ENCODE measurements at places on chromosomes 3 and 15. TPM values are rescaled to one million over a fixed set of nuclear protein-coding genes. Genes with fewer than 3 reads are reported as not detected.
A peak's percentile ranks its signal among the peaks of the same experiment; 100 is the strongest.

- DNase-seq, result no peak
Observed at GRCh38 chr3:76942101-76942500, 97.8 kb upstream of the ROBO2 start.

SLC15A2 gene
- polyA plus RNA-seq, result 0.31 TPM

RBPMS2 gene
- 1.1 TPM for polyA plus RNA-seq

- DNase-seq, result peak; percentile 61
Observed at GRCh38 chr15:66882251-66883020, 180.4 kb downstream of the SMAD6 start.

TMEM89 gene
- not detected for polyA plus RNA-seq

ARRDC4 gene
- polyA plus RNA-seq, result 10.6 TPM

PRRT3 gene
- polyA plus RNA-seq, result 4.5 TPM

ZNF774 gene
- 1.2 TPM for polyA plus RNA-seq

GRCh38 chr15:35308802-35309201 lies 223.7 kb upstream of the NANOGP8 start:
- peak; percentile 95 for DNase-seq

STAB1 gene
- polyA plus RNA-seq, result 0.09 TPM

GRCh38 chr3:122776675-122777468 lies 16.8 kb downstream of the HSPBAP1 start:
- DNase-seq, result no peak

CLSTN2 gene
- 1.3 TPM for polyA plus RNA-seq

DNA sequence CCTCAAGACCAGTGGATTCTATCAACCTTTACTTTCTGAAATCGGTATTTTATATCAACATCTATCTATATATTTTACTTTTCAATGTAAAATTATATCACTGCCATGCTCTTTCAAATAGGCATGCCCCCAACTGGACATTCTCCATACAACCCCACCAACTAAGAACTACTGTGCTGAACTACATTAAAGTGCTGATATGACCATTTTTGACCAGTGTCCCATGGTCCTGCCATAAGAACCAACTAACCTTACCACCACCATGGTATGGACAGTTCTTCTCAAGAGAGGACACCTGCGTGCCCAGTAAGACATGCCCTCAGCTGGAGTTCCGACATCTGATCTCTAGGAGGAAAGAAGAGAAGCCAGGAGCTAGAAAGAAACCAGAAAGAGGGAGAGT lies 15.6 kb downstream of the POMGNT2 start:
- no peak for DNase-seq

DNA sequence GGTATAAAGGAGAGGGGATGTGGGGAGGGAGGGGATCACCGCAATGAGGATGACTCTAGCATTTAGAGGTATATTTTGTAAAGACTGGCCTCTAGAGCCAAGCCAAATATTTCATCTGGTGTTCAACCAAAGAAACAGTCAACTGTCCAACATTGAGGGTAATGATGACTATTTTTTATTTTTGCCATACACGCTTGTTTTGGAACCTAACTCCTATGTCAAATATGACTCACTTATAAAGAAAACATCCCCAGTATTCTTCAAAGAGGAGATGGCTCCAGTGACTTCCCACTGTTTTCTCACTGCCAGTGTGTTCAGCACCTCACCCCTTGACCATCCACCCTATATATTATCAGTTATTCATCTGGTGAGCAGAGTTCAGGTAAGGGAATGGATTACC lies 77.3 kb downstream of the WNT5A start:
- DNase-seq, result no peak

DNA sequence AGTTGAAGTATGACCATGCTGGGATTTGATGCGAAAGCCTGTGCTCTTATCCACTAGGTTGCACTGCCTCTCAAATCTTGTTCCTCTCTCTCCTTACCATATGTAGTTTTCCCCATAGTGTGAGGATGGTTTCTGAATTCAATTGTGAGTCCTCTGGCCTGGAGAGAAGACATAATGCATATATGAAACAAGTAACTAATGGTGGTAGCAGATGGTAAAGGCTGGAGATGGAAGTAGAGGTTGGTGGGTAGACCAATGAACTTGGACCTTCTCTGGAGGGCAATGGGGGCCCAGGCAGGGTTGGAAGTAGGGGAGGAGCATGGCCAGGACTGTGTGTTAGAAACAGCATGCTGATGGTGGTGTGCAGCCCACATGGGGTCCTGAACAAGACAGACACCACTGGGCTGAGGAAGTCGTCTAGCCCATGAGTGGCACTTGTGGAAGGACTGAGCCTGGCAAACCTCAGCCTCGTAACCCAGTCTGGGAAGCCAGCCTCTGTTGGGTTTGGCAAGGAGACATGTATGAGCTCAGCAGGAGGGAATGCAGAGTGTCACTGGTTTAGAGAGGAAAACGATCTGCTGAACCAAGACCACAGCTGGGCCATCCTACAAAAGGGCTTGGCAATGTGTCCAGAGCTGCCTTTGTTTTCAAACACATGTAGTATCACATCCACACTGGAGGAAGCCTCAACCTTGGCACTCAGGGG lies 18.5 kb upstream of the LMCD1 start:
- peak; percentile 99 for DNase-seq

ALDH1A3 gene
- 4.2 TPM for polyA plus RNA-seq

- DNase-seq, result no peak
Observed at GRCh38 chr15:35330916-35331315, 215.0 kb downstream of the DPH6 start.

SLC9C1 gene
- not detected for polyA plus RNA-seq

DNA sequence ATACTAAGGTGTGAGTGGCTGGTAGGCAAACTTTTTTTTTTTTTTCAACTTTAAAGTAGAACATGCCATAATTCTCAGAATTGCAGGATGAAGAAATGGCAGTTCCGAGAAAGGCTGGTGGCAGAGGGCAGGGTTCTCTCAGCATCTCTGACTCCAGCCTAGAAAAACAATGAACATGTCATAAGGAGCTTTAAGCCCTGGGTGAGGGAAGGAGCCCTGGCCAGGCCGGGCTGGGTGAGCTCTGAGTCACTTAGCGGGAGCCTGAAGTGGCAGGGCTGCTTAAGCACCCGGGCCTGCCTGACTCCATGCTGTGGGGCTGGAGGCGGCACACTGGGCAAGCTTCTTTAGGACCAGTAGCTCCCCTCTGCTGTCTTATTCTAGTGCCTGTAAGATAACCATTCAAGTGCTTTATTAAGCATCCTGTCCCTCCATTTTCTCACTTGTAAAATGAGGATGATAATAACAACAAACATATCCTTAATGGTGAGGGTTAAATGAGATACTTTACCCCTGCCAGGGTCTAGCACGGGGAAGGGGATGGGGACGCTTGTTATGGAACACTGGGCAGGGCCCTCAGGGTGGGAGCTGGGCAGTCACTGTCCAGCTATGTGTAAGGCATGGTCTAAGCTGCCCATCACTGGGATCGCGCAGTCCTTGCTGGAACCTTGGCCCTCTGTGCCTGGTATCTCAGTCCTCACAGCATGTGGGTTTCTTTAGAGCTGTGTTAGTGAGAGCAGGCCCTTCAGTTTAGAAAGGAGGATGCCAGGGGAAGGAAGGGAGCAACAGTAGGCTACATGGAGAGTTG lies 18.4 kb downstream of the SMAD6 start:
- peak; percentile 72 for DNase-seq

DNA sequence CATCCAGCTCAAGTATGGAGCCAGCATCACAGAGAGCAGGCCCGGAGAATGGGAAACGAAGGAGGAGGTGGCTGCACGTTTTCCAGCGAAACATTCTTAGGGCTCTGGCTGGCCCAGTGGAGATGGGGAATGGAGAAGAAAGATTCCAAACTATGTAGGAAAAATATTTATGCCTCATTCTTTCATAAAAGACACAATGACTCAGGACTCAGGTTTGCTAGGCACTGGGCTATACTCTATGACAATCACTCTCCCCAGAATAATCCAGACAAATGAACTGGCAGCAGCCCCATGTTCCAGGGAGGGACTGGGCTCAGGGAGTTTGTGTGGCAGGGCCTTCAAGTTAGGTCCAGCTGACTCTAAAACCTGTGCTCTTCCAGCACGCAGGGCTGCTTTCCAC lies 110.8 kb upstream of the RAD18 start:
- DNase-seq, result no peak

DNA sequence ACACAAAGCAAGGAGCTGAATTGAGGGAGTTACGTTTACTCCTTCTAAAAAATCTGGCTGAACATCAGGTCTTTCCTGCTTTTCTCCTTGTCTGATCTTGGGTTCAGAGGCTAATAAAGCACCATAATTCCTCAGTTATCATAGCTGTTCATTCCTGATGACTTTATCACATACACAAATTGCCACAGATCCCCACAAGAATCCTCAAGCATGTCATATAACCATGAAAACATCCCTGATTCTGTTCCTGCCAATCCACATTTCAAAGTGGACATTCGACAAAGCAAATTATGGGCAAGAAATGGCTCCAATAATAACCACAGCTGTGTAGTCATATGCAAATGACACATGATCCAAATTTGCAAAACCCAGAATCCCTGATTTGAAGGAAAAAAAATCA lies 321.3 kb downstream of the MEX3B start:
- no peak for DNase-seq

GOLGA8R gene
- polyA plus RNA-seq, result 0.28 TPM

GRCh38 chr3:149224736-149225594 lies 3.3 kb upstream of the CP start:
- peak; percentile 64 for DNase-seq

TRIM42 gene
- not detected for polyA plus RNA-seq

DNA sequence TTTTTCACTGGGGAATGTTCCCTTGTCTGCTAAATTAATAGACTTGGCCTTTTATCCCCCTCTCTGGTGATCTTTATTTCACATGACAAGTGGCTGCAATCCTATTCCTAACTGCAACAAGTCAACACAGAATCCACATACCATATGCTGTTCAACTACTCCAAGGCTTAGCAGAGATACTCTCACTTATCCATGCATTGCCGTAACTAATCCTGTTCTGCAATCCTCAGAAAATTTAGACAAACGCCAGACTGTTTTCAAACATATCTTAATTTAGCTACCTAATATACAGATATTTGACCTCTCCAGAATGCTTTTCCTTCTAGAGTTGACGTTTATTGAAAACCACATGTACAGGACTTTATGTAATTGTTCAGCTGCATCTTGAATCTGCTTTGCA lies 37.9 kb downstream of the EID1 start:
- DNase-seq, result no peak

SLC2A2 gene
- not detected for polyA plus RNA-seq

DNA sequence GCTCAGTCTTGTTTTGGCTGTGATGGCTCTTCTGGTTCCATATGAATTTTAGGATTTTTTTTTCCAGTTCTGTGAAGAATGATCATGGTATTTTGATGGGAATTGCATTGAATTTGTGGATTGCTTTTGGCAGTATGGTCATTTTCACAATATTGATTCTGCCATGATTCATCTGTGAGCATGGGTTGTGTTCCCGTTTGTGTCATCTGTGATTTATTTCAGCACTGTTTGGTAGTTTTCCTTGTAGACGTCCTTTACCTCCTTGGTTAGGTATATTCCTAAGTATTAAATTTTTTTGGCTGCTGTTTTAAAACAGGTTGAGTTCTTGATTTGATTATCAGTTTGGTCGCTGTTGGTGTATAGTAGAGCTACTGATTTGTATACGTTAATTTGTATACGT lies 18.5 kb downstream of the TCF12 start:
- no peak for DNase-seq

TMC3 gene
- not detected for polyA plus RNA-seq

DNA sequence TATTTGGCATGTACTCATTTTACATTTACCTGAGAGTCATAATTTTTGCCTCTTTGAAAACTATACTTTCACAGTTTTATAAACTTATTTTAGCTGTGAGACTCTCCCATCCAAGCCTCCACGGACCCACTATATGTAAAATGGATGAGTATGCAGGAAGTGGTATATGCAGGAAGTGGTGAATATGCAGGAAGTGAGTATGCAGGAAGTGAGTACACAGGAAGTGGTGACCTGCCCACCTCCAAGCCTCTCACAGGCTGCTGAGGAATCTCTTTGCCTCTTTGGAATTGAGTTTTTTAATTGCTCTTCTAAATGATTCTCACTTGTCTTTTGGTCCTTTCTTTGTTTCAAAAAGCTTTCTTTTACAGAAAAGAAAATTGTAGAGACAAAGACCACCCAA lies 85.2 kb downstream of the KBTBD8 start:
- DNase-seq, result peak; percentile 20

- DNase-seq, result no peak
Observed at GRCh38 chr3:18531662-18532061, 106.5 kb upstream of the SATB1 start.

DNA sequence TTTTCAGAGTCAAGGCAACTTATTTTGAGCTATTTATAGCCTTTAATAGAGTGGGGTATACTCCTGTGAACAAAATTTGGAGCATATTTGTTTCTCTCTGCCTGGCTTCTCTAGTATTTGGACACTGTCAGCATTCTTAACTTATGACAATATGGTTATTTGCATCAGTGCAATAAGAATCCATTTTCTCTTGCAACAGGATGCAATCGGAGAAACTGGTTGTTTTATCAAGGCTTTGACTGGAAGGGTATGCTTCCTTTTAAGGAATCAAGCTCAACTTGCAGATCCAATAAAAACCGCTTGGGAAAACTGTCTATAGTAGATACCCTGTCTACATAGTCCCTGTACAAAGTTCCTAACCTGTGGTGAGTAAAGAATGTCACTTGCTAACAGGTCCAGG lies 106.7 kb downstream of the DPH6 start:
- DNase-seq, result peak; percentile 96

GRCh38 chr15:80852676-80853075 lies 73.5 kb downstream of the CEMIP start:
- no peak for DNase-seq

- peak; percentile 83 for DNase-seq
Observed at GRCh38 chr15:80567721-80568157, 127.4 kb upstream of the ABHD17C start.

ALDH1A2 gene
- polyA plus RNA-seq, result 1.1 TPM

DNA sequence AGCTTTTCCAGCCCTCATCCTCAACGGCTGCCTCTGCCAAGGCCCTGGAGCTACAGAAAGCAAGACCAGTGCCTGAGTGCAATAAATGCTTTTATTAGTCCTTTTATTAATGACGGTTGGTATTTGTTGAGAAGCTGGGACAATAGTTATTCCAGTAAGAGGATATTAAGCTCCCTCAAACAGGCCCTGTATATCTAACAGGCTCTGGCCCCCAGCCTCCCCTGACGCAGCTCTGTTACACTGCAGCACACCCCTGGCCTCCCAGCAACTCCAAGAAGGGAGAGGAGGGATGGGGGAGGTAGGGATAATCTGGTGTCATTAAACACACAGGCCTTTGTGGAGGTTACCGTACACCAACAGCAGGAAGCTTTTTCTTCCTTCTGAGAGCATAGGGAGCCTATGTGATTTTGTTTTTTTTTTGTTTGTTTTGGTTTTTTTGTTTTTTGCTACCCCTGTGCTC lies 30.8 kb upstream of the MAGEF1 start:
- no peak for DNase-seq

Measured in fibroblast of lung (primary cell).